ENCODE measurements at places on chromosomes 1 and 21.

DNA sequence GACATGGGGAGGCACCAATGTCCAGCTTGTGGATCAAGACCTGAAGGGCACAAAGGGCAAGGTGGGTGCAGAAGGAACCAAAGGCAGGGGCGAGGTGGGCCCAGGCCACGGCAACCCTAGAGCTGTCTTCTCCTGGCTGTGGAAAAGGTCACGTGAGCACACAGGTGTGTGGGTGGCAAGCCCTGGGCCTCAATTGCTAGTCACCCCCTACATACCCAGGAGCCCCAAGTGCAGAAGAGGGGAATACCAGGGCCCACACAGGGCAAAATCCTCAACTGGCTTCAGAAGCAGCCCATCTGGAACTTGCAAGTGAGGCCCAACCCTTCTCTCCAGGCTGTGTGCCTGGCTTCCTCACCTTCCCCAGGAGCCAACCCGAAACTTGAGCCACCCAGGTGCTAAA lies 25.6 kb downstream of the ZBTB17 start:
- peaks cover 62% of the 10 kb centered on the region for H3K4me1 ChIP-seq
- DNase-seq = no peak
- no peaks in the 10 kb centered on the region for H3K27me3 ChIP-seq
- H3K27ac ChIP-seq = peak overlapping the region; percentile 57

DNA sequence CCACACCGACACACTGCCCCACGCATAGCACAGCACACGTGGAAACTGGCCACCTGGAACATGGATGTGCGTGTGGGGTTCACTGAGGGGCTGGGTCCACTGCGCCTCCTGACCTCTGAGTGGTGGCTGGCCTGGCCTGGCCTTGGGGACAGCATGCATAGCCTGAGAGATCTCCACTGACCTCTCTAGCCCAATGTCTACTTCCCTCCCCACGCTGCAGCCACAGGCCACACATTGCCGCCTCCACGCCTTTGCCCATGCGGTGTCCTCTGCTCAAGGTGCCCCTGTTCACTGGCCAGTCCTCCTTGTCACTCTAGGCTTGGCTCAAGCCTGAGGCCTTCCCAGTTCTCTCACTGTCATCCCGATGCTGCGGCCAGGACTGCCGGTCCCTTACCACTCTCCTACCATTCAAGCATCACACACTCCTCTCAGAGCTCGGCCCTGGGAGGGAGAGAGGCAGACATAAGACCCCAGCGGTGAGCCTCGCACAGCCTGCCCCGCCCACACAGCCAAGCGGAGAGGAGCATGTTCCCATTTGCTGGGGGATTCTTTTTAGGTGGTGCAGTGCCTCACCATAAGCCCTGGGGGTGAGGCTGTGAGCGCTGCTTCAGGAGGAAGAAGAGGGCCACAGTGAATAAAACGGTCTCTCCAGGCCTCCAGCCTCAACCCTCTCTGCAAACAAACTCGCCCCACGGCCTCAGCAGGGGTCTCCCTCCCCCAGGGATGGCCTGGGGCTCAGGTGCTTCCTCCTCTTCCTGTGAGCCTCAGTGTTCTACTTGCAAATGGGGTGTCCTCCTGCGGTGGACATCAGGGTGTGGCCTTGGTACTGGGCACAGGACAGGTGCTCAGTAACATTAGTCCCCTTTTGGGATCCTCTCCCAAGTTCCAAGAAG lies 80.8 kb downstream of the DMRTB1 start:
- no peaks in the 10 kb centered on the region for H3K4me1 ChIP-seq
- DNase-seq = no peak
- H3K4me3 ChIP-seq = no peak overlapping the region
- H3K36me3 ChIP-seq = no peaks in the 10 kb centered on the region
- no peaks in the 10 kb centered on the region for H3K27me3 ChIP-seq

GRCh38 chr1:9385801-9386573 lies 93.3 kb downstream of the SPSB1 start:
- no peaks in the 10 kb centered on the region for H3K36me3 ChIP-seq
- H3K27me3 ChIP-seq = peaks cover 2% of the 10 kb centered on the region
- no peak for DNase-seq
- H3K27ac ChIP-seq = no peak overlapping the region

GRCh38 chr1:228366866-228367741 lies 39.5 kb downstream of the TRIM11 start:
- no peak for DNase-seq
- H3K4me1 ChIP-seq = no peaks in the 10 kb centered on the region
- H3K36me3 ChIP-seq = no peaks in the 10 kb centered on the region
- no peak overlapping the region for H3K4me3 ChIP-seq

DNA sequence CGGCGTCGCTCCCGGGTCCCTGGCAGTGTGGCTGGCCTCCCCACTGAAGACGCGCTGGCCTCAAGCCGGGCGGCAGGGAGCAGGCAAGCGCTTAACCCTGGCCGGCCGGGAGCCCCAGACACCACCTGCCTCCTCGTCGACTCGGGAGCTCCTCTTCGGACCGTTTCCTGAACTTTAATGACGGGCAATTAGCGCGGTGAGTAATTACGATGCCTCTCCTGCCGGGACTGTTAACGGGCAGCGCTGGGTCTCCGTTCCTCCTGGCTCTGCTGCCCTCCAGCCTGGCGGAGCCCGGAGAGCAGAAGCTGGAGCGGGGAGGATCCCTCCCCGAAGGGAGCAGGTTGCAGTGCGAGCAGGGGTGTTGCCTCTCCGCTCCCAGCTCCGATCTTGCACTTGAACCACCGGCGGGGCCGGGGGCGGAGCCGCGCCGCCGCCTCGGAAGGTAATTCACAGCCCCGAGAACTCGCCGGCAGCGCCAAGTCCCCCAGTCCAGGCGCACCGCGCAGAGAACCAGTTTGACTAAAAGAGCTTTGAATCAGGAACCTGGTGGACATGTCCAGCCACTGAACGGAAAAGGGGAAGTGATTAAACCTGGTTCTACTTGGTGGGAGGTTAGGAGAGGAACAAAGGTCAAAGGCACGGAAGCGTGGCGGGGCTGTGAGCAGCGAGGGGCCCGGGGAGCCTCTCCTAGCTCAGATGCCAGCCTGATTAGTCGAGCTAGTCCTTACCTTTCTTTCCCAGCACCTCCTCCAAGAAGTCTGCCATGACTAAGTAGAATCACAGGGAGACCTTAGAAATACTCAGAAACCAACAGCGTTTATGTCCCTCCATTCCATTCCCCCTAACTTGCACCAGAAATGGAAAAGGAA lies 18.3 kb upstream of the PLEKHA6 start:
- peaks cover 65% of the 10 kb centered on the region for H3K27me3 ChIP-seq
- no peaks in the 10 kb centered on the region for H3K4me1 ChIP-seq
- H3K36me3 ChIP-seq = no peaks in the 10 kb centered on the region

DNA sequence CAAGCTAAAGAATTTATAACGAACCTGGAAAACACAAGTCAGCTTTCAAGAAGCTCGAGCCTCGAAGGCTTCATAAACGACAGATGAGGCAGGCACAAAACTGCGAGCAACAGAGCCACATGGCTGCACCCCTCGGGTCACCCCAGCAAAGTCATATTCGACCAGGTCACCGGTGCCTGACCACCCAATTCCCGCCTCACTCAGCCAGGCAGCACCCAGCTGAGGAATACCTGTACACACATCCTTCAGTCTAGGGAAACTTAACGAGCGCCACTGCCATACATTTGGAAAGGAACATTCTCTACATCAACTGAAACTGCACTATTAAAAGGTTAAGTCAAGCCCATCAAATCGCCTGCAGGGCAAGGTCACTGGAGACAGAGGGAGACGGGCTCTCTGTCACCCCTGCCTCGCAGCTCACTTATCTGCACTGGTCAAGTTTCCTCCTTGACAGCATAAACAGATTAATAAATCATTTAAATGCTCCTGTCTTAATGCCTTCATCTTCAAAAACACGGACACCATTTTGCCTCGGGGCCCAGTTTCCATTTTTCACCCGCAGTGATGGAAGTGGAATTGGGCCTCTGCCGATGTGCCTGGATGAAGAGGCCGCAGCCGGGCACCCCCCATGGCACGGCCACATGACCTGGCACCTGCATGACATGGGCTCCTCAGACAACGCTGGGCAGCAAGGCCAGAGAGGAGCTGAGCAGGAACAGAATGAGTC lies 20.6 kb downstream of the NPHP4 start:
- H3K27ac ChIP-seq = no peak overlapping the region
- H3K27me3 ChIP-seq = no peaks in the 10 kb centered on the region
- no peak for DNase-seq
- no peak overlapping the region for H3K4me3 ChIP-seq
- no peaks in the 10 kb centered on the region for H3K4me1 ChIP-seq

GRCh38 chr1:59072583-59072947 lies 224.3 kb upstream of the FGGY start:
- no peaks in the 10 kb centered on the region for H3K27me3 ChIP-seq
- H3K4me1 ChIP-seq = peaks cover 27% of the 10 kb centered on the region
- no peak overlapping the region for H3K27ac ChIP-seq

DNA sequence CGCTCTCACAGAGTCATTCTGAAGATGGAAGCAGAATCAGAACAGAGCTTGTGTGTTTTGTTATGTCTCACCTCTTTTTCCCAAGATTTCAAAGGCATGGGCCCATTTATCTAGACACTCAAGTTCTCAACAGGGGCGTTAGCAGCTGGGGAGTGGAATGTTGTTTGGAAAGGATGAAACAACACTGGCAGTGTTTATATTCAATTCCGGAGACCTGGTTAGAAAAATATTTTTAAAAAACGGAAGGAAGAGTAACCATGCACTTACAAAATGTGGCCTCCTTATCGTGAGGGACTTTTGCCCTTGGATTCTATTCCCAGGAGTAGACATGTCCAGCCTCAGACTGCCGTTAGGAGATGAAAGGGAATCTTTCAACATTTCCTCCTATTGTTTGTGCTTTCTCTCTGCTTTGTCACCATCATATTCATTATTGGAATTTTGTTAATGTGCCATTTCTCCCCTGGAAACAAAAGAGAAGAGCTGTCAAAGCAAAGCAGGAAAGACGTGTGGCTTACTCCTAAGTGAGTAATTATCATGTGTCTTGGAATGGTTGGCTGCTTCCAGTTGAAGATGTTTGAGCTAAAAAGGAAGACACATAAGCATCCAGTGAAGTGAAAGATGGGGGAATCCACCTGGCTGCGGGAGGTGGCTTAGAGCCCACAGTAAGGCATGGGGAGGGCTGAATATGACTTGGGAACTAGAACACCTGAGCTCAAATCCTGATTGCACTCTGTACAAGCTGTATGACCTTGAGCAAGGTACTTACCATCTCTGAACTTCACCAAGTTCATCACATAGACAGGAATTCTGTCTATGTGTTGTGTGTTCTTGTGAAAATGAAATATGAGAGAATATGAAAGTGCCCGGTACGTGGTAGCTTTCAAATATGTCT lies 71.7 kb upstream of the JUN start:
- H3K27me3 ChIP-seq = no peaks in the 10 kb centered on the region
- no peaks in the 10 kb centered on the region for H3K36me3 ChIP-seq
- H3K4me3 ChIP-seq = no peak overlapping the region
- H3K4me1 ChIP-seq = no peaks in the 10 kb centered on the region
- no peak overlapping the region for H3K27ac ChIP-seq

DNA sequence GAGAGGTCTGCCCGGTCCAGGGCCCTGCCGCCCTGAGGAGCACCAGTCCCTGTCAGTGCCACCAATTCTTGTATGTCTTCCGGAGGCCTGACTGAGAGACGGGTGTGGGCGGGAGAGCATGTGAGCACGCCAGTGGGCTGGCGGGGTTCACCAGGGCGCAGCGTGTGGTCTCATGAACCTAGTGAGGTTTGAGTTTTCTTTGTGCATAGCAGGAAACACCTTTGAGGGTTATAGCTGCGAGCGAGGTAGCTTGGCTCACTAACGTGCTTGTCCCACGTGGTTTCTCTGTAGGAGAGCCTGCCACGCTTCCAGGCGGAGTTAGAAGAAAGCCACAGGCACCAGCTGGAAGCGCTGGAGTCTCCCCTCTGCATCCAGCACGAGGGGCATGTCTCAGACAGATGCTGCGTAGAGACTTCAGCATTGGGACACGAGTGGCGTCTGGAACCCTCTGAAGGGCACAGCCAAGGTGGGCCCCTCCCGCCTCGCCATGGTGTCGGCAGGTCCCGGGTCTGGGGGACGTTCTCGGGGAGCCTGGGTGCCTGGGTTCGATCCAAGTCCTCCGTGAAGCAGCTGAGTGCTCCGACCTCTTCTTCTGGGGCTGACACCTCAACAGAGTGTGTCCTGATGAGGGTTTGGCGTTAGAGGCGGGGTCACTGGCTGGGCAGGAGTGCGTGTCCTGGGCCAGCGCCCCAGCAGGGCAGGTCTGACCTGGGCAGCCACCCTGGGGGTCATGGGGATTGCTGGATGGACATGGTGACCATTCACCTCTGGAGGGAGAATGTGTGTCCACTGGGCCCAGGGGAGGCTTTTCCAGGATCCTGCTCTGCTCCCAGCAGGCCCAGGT lies 31.4 kb downstream of the PCNT start:
- H3K27me3 ChIP-seq = no peaks in the 10 kb centered on the region
- no peaks in the 10 kb centered on the region for H3K4me1 ChIP-seq
- H3K36me3 ChIP-seq = peaks cover 40% of the 10 kb centered on the region
- H3K27ac ChIP-seq = no peak overlapping the region
- no peak overlapping the region for H3K4me3 ChIP-seq

GRCh38 chr1:218346391-218347204 lies 1.5 kb downstream of the TGFB2 start:
- DNase-seq = peak; percentile 39
- peaks cover 6% of the 10 kb centered on the region for H3K27me3 ChIP-seq
- no peak overlapping the region for H3K27ac ChIP-seq
- H3K4me1 ChIP-seq = peaks cover 39% of the 10 kb centered on the region

GRCh38 chr1:37599940-37600339 lies 4.2 kb upstream of the GNL2 start:
- no peak for DNase-seq
- H3K4me1 ChIP-seq = no peaks in the 10 kb centered on the region
- peaks cover 8% of the 10 kb centered on the region for H3K27me3 ChIP-seq
- no peaks in the 10 kb centered on the region for H3K36me3 ChIP-seq
- no peak overlapping the region for H3K4me3 ChIP-seq
- H3K27ac ChIP-seq = no peak overlapping the region

Measured in A673 (cell line).